ENCODE measurements at places on chromosomes 2 and 18.

- peak; percentile 82 for DNase-seq
Observed at GRCh38 chr2:118371515-118371914, 283.2 kb downstream of the INSIG2 start.

DNA sequence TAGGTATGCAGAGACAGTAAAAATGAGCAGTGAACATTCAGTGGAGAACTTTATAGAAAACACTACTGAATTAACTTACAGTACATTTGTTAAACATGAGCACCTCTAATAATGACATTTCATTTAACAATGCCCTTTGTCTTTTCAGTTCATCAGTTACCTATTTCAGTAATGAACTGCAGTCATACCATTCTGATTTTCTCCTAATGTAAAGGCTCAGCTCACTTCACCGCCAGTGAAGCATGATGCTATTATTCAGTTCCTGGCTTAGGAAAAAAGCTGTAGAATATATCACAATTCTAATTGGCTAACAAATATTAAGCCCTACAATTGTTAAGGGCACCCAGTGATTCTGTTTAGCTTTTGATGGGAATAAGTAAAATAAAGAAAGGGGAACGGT is 37.1 kb upstream of the CCDC93 start:
- DNase-seq: no peak

DNA sequence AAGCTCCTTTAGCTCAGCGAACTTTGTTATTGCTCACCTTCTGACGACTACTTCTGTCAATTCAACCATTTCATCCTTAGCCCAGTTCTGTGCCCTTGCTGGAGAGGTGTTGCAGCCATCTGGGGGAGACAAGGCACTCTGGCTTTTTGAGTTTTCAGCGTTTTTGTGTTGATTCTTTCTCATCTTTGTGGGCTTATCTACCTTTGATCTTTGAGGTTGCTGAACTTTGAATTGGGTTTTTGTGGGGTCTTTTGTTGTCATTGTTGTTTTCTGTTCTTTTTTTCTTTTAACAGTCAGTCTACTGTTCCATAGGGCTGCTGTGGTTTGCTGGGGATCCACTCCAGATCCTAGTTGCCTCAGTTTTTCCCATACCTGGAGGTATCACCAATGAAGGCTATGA is 57.3 kb downstream of the GTF3C3 start:
- DNase-seq: no peak

- DNase-seq: no peak
Observed at GRCh38 chr2:210839034-210839433, 282.6 kb downstream of the CPS1 start.

- DNase-seq: no peak
Observed at GRCh38 chr2:217639481-217639880, 363.3 kb downstream of the TNS1 start.

All from GM23248 (cell line).